ENCODE measurements at places on chromosomes 5 and 9.

DNA sequence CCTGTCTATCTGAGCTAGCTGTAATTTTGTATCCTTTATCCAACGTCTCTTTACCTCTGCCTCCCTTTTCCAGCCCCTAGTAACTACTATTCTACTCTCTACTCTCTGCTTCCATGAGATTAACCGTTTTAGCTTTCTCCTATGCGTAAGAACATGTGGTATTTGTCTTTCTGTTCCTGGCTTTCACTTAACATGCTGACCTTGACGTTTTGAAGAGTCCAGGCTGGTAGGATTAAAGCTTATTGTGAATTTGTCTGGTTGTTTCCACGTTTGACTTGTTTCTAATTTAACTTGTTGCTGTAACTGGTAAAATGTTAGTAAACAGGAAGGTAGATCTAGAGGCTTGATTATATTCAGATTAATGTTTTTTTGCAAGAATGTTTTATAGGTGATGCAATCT is 385.3 kb downstream of the PSAT1 start:
- DNase-seq, result no peak

- DNase-seq, result no peak
Measured at GRCh38 chr5:123180676-123181393, 91.8 kb downstream of the PRDM6 start.

GRCh38 chr9:79140751-79141150 is 431.0 kb upstream of the TLE4 start:
- DNase-seq, result no peak

GRCh38 chr5:168217497-168217896 is 73.9 kb upstream of the WWC1 start:
- DNase-seq, result no peak

- DNase-seq, result peak; percentile 92
Measured at GRCh38 chr5:157611571-157612476, 36.2 kb upstream of the ADAM19 start.

- no peak for DNase-seq
Measured at GRCh38 chr9:87533271-87533670, 35.6 kb downstream of the DAPK1 start.

GRCh38 chr5:172361566-172362238 is 78.1 kb upstream of the UBTD2 start:
- peak; percentile 99 for DNase-seq

DNA sequence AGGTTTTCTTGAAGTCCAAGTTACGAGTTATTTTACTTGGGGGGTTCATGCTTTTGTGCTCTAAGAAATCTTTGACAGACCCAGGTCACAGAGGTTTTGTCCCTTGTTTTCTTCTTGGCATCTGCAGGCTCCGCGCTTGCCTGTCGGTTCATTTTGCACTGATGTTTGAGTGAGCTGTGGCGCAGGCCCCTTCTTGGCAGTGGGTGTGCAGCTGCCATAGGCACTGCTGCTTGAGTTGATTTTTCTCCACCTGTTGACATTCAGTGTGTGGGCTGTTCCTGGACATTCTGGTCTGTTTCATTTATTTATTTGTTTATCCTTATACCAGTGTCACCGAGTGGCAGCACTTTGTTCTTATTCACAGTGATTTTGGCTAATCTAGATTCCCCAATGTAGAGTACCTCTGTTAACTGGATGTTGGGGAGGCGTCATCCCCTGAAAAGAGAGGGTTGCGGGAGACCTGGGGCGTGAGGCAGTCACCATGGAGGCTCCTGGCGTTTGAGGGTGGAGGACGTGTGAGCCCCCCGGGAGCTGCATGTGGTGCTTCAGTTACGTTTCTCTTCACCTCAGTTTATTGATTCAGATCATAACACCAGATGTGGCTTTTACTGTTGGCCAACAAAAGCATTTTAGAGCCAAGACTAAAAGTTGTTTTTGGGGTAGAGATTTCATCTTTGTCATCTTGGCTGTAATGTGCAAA is 121.4 kb upstream of the CACNA1B start:
- no peak for DNase-seq

- DNase-seq, result no peak
Measured at GRCh38 chr5:152523964-152524363, 118.9 kb upstream of the NMUR2 start.

DNA sequence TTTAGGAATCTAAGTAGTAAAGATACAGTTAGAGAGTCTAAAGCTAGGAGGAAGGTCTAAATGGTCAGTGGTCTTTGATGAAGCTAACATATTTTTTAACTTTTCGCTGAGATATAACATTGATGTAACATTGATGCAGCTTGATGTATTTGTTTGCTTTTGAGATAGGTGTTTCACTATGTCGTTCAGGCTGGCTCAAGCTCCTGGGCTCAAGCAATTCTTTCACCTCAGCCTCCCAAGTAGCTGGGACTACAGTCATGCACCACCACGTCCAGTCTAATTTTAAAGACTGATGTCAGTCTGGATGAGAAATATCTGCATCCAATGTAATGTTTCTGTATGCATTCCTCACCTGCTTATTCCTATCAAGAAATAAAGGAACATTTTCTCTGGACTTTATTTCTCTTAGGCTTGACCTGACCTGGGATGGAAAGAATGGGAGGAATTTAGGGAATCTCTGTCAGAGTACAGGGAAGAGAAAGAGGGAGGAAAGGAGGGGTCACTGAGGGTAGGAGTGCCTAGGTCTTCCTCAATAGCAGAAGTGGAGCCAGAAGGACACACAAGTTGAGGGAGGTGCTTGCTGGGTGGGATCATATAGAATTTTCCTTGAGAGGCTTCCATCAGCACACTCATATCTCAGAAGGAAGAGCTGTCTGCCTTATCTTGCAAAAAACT is 101.5 kb upstream of the GPBP1 start:
- no peak for DNase-seq

GRCh38 chr5:90985341-90985740 is 397.8 kb downstream of the ARRDC3 start:
- DNase-seq, result no peak

Measured in inflammatory macrophage treated with lipopolysaccharide for 1 hour (primary cell).